Cerebellum (tissue), 4 donors: ENCODE measurements at places on chromosomes 16 and 17. TPM values are rescaled to one million over a fixed set of nuclear protein-coding genes. Genes with fewer than 3 reads are reported as not detected.

Gene MYOCD
- total RNA-seq, result 0.27 TPM

GRCh38 chr17:74249590-74250270 lies 24.3 kb upstream of the DNAI2 start:
- no peak for DNase-seq

- DNase-seq, result no peak
These were observed 6.8 kb upstream of the CLUH start for GRCh38 chr17:2718150-2718938.

Gene SULT1A1
- 8.2 TPM for total RNA-seq

DNA sequence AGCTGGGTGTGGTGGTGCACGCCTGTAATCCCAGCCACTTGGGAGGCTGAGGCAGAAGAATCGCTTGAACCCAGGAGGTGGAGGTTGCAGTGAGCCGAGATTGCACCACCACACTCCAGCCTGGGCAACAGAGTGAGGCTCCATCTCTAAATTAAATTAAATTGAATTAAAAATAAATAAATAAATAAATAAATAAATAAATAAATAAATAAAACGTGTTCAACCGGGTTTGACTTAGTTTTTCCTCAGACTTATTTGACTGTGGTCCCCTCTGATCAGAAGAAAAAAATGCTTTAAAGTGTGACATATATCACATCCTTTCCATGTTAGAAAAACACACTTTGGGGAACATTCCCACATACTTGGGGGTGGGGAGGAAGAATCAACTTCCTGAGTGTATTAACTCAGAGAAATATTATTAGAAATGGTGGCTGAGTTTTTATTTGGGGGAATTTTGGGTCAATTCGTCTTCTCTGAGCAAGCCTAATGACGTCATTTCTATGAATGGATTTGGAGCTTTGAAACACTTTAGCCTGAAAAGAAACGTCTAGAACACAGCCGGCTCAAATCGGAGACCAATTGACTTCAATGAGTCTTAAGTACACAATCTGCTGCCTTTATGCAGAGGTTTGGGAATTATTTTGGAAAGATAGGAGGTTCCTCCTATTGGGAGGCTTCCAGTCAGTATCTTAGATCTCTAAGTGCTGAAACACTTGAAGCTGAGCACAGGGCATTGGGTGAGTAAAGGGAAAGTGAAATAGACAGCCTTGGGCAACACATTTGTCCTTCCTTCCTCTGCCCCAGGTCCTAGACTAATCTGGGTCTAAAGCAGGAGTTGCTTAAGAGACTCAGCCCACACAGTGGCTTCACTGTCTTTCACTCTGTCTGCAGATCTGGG lies 132.6 kb downstream of the PITPNC1 start:
- no peak for DNase-seq

Gene MYH1
- total RNA-seq, result 0.18 TPM

DNA sequence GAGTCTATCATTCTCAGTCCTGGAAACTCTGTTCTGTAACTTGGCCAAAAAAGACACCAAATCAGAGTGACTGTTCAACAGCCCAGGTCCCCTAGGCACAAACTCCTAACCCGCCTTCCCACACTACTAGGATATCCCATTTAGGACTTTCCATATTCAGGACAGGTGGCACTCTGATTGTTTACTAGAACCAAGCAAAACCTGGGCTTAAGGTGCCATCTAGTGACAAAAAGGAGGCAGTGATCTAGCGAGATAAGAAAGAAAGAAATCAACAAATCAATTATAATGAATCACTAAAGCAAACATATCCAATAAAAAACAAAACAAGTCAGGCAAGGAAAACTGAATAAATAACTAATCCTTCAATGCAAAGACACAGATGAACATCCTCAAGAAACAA lies 203.9 kb downstream of the CEP112 start:
- no peak for DNase-seq

GRCh38 chr17:63774969-63775265 lies 947 bp downstream of the DDX42 start:
- DNase-seq, result no peak

- no peak for DNase-seq
These were observed 4.9 kb downstream of the LASP1 start for GRCh38 chr17:38874505-38875400.

DNA sequence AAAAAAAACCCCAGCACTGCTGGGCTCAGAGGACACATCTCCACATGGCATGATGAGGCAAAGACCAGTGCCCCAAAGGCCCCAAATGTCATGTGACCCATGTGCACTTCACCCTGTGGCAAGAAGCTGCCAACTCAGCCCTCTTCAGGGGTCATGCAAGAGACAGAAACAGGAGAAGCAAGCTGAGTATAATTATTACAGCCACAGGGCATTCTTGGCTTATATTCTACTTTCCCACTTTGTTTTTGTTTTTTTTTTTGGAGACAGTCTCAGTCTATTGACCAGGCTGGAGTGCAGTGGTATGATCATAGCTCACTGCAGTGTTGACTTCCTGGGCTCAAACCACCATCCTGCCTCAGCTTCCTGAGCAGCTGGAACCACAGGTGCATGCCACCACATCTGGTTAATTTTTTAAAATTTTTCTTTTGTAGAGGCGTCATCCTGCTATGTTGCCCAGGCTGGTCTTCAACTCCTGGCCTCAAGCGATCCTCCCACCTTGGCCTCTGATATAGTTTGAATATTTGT lies 32.7 kb upstream of the LITAF start:
- no peak for DNase-seq

DNA sequence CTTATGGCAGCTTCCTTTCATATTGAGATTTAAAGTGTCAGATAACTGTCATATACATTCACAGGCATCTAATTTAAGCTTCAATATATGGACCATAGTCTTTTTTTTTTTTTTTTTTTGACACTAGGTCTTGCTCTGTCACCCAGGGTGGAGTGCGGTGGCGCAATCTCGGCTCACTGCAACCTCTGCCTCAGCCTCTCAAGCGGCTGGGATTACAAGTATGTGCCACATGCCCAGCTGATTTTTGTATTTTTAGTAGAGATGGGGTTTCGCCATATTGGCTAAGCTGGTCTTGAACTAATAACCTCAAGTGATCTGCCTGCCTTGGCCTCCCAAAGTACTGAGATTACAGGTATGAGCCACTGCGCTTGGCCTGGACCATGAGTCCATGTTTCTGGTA lies 13.6 kb downstream of the CEP95 start:
- DNase-seq, result no peak

DNA sequence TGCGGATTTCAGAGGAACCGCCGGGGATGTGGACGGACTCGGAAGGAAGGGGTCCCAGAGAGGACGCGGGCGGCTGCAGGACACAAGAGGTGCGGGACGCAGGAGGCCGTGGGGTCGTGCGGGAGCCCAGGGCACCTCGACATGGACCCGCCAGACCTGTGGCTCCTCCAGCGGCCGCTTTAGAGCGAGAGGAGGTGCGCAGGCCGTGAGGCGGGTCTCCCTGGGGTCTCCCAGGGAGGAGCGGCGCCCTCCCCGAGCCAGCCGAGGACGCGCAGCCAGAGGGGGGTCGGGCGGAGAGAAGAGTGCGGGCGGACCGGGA lies 6.8 kb upstream of the FLYWCH1 start:
- no peak for DNase-seq

Gene TRPV3
- total RNA-seq, result 0.36 TPM

Gene SMTNL2
- 5.6 TPM for total RNA-seq

- no peak for DNase-seq
These were observed 226.8 kb downstream of the CPPED1 start for GRCh38 chr16:12576878-12577277.

DNA sequence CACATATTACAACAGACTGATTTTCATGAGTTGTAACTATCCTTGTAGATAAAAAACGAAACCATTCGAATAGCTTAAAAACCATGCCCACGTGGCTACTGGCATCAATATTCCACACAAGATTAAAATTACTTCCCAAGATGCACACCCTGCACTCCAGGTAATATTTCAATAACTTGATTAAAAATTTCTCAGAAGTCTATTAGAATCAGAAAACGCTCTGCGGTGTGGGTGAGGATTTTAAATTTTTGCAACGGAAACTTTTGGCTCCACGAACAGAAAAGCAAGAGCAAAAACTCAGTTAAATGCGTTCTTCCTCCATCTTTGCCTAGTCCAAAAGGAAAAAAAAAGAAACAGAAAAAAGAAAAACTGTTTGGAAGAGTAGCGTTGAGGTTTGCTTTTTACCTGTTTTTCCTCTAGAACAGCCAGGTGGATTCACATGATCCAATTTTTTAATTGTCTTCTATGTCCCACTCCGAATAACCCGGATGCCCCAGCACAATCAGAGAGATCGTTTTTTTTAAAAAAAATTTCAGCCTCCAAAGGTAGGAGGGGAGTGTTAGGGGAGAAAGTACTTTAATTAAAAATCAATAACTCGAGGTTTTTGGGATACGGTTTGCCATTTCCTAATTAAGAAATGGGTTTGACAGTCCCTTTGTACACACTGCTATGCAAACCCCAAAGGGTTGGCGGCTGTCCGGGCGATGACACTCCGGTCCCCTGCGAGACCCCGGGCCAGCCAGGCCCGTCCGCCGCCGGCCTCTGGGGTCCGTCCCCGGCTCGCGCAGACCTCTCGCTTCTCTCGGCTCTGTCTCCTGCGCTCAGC lies 708 bp upstream of the NFAT5 start:
- DNase-seq, result peak; percentile 24

- DNase-seq, result no peak
These were observed 11.1 kb downstream of the SHISA6 start for GRCh38 chr17:11252146-11252545.

DNA sequence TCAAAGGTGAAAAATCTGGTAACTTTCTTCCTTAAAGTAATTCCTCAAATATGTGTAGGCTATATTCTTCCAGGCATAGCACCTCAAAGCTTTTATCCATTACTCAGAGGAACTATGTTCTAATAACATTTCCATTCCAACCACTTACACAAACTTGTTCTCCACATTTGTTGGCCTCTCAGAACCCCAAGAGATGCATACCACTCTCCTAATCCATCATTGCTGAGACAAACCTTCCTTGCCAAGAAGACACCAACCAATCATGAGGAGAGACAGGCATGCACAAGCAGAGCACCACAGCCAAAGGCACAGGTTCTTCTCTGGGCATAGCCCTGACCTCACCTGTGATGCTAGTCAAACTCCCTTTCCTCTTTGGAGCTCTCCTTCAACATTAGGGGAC lies 20.9 kb downstream of the CDH11 start:
- no peak for DNase-seq

DNA sequence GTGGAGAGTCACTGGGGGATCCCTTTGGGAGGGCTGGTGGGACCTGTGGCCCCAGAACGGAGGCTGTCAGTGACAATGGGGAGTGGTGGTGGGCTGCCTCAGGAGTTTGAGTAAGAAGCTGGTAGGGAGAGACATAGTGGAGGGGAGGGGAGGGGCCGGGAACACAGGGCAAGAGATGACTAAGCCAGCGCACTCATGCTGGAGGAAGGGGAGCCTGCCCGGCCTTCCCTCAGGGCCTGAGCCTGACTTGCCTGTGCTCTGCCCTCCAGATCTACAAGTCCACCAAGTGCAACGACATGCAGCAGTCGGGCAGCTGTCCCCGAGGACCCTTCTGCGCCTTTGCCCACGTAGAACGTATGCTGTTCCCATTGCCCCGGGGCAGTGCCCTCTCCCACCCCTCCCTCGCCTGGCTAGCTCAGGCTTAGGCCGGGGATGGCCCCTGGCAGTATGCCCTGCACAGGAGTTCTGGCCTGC lies 29.3 kb downstream of the UNC13D start:
- no peak for DNase-seq

DNA sequence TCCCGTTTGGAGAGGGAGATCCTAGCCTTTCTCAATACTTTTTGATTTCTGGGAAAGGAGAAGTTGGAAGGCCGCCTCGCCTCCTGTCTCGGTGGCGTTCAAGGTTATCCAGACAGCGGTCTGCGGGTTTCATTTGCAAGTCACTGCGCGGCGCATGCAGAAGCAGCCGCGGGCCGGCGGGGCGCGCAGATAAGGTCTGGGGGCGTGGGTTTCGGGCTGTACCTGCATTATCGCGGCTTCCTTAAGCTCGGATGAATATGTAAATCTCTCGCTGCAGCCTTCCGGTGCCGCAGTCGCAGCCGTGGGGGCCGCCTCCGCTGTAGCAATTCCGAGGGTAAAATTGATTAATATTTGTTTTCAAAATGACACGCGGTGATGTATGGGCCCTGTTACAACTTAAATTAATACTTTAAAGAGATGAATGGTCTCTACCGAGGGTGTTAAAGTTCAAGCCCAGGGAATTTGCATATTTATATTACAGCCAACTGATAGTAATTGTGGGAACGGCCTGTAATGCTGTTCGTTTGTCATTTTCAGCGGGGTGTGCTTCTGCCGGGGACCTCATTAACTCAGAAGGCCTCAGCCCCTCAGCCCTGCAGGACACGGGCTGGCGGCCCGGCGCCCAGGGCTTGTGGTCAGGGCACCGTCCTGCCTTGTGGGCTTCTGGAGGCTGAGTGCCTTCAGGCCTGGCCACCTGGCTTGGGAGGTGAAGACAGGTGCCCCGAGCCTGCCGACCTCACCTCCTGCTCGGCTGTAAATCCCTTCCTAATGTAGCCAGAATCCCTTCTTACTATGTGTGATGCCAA lies 99.4 kb downstream of the CYLD start:
- no peak for DNase-seq

DNA sequence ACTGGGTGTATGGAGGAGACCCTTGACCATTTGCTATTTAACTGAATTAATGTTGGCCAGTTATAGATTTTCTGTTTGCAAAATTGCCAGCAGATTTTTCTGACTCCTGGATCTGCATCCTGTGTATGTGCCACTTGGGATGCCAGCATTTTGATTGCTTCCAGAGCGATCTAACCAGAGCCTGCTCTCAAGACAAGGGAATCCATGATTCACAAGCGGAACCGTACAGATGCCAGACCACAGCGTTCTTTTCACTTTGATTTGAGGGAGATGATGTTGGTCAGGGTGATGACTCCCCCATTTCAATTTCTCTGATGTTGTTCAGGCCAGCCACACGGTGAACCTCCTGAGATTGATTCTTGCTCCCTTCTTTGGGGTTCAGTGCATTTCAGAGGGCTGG lies 228.7 kb downstream of the CDH13 start:
- DNase-seq, result no peak

DNA sequence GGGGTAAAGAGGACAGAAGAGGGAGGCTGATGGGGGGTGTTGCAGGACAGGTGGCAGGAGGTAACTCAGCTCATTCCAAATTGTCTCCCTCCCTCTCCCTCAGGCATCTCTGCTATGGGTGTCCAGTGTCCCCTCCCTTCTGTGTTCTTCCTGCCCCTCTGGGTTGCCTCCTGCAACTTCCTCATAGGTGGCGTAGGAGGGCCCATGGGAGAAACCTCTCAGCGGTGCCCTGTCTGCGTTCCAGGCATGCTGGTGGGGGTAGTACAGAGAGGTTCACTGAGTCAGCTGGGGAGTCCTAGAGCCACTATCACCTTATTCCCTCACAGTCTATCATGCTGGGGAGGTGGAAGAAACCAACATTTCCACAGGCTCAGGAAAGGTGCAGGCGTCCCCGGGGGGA lies 14.7 kb upstream of the ODF4 start:
- no peak for DNase-seq
